ENCODE measurements at places on chromosomes 16 and 17.
A peak's percentile ranks its signal among the peaks of the same experiment; 100 is the strongest.

GRCh38 chr17:10357768-10358167 is 15.0 kb downstream of the MYH13 start:
- no peak for DNase-seq

DNA sequence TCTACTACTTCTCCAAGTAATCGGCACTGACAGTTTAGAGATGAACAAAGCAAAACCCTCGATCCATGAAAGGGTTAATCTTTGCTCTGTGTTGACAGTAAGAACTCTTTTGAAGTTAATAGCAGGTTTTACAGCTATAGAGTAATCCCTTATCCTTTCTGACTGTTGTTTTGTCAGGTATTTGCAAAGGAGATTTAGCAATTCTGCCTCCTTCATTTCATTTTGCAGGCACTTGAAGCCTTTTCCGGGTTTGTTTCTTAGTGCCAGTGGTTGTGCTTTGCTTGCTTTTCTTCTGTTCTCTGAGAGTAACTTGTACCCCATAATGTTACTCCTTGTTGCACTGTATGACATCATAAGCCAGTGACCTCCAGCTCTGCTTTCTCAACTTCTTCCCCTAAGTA is 64.5 kb downstream of the TANGO6 start:
- no peak for DNase-seq

GRCh38 chr17:43118679-43119615 is 6.2 kb downstream of the BRCA1 start:
- DNase-seq, result no peak

GRCh38 chr17:17545031-17545820 is 46.3 kb downstream of the PEMT start:
- DNase-seq, result no peak

DNA sequence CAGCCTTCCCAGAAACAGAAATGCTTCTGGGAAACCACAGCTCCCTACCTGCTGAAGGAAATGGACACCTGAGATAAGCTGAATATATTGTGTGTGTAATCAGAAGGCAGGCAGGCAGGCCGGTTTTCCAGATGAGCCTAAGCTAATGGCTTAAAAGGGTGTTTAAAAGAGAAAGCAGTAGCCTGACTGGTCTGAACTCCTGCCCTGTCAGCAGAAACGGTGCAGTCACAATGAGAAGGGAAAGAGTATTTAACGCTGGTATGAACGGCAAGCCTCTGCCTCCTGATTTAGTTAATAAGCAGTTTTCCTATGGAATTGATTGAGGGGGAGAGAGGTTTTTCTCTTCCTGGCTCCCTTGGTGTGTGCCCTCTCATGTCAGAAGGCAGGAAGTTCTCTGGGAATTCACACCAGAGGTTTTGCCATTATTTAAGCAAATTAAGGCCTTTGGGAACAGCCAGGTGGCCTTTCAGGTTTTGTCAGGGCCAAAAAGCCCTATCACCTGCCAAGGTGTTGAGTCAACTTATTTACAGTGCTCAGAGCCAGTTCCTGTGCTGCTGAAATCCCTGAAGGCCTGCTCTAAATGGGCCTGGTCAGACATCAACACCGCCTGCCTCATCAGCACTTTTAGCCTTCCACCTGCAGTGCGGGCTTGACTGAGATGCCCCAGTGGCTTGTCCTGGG is 41.6 kb downstream of the CDH1 start:
- DNase-seq, result no peak

DNA sequence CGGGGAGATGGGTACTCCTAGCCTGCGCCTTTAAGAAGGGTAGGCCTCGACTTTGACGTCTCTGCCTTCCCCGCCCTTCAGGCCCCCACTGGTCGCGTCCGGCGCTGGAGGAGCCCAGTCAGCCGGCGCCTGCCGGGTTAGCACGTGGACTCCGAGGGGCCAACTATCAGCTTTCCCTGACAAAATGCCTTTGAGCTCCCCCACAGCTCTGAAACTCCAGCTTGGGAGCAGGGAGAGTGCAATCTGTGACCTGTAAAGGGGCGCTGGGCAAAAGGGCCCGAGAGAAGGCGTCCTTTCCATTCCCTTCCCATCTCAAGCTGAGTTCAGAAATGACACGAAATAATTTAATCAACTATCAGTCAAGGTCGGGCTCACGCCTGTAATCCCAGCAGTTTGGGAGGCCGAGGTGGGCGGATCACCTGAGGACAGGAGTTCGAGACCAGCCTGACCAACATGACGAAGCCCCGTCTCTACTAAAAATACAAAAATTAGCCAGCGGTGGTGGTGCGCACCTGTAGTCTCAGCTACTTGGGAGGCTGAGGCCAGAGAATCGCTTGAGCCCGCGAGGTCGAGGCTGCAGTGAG is 2.3 kb upstream of the SLC25A39 start:
- peak; percentile 98 for DNase-seq

- no peak for DNase-seq
Measured at GRCh38 chr17:12522743-12523183, 142.9 kb upstream of the MYOCD start.

DNA sequence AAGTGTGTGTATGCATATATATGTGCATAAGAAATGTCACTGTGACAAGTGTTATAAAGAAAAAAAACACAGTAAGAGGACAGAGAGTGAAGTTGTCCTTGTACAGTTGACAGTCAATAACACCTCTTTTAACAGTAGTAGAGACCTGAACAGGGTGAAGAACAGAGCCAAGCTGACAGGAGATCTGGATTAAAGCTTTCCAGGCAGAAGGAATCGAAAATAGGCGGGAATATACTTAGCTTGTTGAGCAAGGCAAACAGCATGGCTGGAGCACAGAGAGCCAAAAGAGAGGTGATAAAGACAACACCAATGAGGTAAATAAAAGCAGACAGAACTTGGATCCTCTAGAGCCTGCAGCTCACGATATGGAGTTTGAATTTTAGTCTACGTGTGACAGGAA is 64.8 kb downstream of the KANSL1 start:
- no peak for DNase-seq

DNA sequence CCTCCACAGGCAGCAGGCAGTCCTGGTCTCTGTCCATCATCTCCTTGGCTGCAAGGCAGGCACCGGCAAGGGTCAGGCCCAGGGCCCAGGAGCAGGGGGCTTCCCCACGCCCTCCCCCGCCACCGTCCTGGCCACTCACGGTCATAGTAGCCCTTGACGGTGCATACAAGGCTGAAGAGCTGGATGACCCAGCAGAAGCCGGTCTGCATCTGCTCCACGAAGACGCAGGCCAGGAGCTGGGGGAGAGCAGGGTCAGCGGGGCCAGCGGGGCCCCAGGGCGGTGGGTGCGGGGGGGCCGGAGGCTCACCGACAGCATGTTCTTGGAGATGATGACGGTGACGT is 20.1 kb downstream of the CTU2 start:
- DNase-seq, result no peak

GRCh38 chr16:50839920-50840729 is 98.2 kb downstream of the CYLD start:
- DNase-seq, result no peak

- no peak for DNase-seq
Measured at GRCh38 chr17:13292291-13292690, 274.5 kb upstream of the ELAC2 start.

DNA sequence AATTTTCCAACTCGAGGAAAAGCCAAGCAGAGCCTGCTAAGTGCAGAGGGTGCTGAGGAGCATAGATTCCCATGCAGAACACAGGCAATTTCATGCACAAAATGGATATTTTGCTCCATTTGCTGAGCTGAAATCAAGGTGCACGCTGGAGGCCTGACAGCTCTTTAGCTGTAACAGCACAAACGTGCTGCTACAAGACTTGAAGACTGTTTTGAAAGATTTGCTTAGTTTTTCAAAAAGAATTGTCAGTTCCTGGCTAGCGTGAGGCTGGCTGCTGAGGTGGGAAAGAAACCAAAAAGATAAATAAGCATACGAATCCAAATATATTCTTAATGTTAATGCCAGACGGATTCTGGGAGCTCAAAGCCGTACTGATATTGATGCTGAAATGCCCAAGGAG is 309.0 kb upstream of the MAF start:
- no peak for DNase-seq

DNA sequence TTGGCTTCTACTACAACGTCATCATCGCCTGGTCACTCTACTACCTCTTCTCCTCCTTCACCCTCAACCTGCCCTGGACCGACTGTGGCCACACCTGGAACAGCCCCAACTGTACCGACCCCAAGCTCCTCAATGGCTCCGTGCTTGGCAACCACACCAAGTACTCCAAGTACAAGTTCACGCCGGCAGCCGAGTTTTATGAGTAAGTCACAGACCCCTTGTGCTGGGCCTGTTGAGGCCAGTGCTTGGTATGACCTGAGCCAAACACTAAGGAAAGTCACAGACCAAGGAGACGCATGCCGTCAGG is 16.1 kb downstream of the SLC6A2 start:
- DNase-seq, result no peak

GRCh38 chr16:80968386-80969113 is 38.1 kb downstream of the CMC2 start:
- no peak for DNase-seq

GRCh38 chr16:8572063-8572918 is 18.0 kb downstream of the TMEM114 start:
- no peak for DNase-seq

DNA sequence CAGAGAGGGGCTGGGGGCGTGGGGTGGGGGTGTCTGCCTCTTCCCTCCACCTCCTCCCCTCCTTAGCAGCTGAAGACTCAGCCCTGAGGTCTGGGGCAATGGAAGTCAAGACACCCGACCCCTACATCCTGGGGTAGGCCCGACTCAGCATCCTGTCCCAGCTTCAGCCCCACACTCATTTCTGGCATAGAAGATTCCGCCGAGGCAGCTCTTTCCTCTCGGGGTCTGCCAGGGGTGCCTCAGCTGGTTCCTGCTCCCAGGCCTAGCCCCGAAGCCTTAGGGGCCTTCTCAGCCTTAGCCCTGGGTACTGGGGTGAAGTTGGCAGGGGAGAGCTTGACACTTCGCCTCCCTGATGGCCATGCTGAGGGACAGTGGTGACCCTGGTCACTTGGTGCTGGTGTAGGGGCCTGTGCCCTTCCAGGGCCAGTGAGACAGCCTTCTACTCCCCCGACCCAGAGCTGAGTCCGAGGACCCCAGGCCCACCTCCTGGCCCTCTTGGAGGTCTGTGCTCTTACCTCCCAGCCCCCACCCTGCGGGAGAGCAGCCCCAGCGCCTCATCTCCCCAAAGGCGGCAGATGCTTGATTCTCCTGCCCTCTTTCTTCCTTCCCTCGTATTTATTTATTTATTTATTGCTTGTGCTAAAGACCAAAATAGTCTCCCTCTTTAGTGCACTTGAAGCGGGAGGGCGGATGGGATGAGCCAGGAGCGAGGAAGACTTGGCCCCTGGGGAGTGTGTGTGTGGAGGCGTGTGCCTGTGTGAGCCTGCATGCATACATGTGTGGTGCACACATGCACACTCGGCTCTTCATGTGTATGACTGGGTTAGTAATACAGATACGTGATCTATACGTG is 42.5 kb downstream of the KCNJ12 start:
- DNase-seq, result no peak

DNA sequence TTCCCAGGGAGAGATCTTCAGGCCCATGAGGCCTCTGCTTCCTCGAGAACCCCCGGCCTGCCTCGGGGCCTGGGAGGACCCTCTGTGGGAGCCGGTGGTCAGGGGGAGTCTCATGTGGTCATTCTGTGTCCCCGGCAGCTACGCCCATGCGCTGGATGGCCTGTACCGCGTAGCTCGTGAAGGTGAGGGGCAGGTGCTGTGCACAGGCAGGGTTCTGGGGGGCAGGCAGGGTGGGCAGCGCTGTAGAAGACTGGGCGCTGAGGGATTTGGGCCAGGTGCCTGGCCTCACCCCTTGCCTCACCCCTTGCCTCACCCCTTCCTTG is 4.6 kb downstream of the SLC25A10 start:
- DNase-seq, result no peak

- DNase-seq, result no peak
Measured at GRCh38 chr16:80731915-80732314, 72.5 kb downstream of the CDYL2 start.
